NCI-H187 treated with DMSO at 0.1 percent for 48 hours (cell line): ENCODE measurements at places on chromosomes 16 and 17.

GRCh38 chr17:32503251-32504165 lies 16.7 kb downstream of the CDK5R1 start:
- no peak for DNase-seq

DNA sequence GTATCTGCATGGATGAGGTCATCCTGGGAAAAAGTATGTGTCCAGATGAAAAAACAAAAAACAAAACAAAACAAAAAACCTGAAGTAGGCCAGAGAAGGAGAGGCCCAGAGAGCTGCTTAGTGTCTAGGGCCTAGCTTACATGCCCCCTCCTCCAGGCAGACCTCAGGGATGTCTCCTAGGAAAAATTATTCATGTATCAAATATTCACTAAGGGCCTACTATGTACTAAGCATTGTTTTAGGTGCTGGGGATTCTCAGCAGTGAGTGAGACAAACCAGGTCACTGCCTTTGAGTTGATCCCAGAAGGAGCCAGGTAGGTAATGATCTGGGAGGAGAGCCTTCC lies 49.5 kb downstream of the IRX6 start:
- no peak for DNase-seq

GRCh38 chr17:5237541-5238016 lies 2.9 kb upstream of the SCIMP start:
- DNase-seq = no peak

DNA sequence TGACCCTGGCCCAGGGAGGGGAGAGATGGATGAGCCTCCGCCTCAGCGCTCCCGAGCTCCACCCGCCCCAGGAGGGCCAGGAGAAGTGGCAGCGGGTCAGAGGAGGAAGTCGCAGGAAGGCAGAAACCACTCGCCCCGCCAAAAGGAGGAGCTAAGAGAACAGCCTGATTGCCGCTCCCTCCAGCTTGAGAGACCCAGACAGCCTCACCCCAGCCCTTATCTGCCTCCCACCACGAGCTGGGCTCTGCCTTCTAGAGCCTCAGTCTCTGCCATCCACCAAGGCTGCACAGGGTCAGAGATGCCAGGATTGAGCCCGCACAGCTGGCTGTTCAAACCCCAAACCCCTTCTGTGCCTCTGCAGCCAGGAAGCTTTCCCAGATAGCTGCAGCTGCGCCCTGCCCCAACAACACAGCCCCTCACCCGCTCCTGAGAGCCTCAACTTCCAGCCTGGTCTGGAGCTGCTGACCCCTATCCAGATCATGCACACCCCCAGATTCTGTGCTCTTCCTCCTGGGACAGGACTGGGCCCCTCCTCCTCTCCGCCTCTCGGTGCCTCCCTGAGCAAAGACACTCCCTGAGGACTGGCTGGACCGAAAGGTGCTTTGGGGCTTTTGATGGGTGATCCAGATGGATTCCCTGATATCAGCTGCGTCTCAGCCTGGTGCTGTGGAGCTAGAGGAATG lies 1.0 kb upstream of the ATP2A3 start:
- no peak for DNase-seq

GRCh38 chr17:67459985-67460384 lies 82.9 kb downstream of the PITPNC1 start:
- no peak for DNase-seq

- no peak for DNase-seq
These were observed 704.1 kb downstream of the CDH11 start for GRCh38 chr16:64417711-64418227.

DNA sequence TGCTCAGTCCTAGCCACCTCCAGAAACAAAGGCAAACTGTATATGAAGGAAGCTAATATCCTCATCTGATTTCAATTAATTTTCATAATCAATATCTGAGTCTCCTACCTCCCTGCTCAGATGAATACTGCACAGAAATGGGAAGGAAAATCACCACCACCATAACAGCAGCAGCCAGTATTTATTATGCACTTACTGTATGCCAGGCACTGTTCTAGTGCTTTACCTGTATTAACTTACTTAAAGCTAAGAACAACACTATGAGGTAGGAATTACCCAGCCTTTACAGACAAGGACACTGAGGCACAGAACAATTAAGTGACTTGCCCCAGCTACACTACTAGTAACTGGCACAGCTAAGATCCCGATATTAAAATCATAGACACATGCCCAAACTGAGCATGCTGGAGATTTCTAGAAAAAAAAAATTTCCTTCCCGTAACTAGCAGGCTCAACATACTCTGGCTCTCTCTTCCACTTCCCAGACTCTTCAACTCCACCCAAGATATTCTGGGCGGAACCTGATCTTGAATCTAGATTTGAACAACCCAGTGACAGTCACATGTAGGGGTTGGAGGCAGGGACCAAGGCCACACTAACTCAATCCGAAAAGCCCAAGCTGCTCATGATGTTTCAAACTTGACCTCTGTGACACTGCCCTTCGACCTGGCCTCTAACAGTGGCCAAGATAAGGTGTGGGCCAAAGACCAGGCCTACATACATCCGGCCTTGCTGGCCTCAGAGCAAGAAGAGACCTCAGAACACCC lies 3.9 kb downstream of the TRIM25 start:
- no peak for DNase-seq

DNA sequence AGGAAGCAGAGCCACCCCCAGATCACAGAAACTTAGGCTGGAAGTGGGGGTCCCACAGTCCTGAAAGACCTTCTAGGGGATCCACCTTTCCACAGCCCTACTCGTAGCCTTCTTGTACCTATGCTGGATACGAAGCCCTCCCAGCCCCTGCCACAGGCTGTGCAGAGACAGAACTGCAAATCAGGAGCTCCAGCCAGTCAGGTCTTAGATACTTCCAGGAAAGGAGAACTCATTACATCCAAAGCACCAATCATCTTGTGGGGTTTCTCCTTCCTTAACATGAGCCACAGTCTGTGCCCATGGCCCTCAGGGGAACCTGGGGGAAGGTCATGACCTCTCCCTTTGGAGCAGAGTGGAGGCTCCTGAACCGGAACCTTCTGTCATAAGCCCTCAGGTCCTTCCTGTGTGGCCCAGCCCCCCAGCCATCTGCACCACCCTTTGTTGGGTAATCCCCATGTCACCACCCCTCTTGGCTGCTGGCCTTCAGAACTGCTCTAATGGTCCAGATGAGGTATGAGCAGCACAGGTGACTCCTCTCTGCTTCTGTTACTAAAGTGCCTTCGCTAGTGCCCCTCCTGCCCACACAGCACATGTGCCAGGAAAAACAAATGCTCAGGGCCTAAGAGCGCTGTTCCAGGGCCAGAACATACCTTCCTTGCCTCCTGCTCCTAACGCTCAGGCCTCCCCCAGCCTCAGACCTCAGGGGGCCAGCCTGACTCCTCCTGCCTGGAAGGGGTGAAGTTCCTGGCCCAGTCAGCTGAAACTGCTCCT lies 14.6 kb downstream of the SRCIN1 start:
- DNase-seq = no peak

GRCh38 chr16:73614131-73614530 lies 566.2 kb upstream of the ZFHX3 start:
- DNase-seq = no peak

- DNase-seq = no peak
These were observed 30.6 kb downstream of the MAP2K6 start for GRCh38 chr17:69445132-69445531.

GRCh38 chr17:29292992-29293889 lies 707 bp downstream of the NUFIP2 start:
- DNase-seq = no peak

DNA sequence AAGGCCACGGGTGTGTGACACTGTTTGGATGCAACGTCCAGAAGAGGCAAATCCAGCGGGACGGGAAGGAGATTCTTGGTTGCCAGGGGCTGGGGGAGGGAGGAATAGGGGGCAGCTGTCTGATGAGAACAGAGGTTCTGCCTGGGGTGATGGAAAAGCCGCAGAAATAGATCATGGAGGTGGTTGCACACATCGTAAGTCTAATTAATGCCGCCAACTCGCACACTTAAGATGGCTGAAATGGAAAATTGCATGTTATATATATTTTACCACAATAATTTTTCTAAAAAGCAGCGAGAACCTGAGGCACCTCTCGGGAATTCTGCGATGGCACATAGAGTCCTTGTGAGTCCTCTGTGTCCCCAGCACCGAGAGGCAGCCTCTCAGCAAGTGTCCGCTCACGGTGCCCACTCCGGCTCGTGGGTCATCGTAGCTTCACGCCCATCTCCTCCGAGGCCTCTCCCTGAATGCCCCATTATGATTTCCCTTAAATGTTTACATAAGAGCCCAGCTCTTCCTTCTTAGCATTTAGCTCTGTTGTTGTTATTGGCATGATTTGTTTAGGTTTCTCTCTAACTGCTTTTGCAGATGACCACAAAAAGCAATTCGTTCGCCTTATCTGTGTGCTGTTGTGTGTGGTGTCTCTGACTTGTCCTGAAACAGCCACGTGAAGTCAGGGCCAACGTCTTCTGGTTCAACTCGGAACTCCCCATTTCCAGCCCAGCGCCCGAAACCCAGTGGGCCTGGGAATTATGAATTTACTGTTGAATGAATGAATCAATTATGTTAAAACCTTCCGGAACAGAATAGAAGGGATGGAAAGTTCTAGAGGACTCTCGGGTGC lies 7.7 kb downstream of the WFDC1 start:
- no peak for DNase-seq

GRCh38 chr17:60730273-60730672 lies 52.6 kb downstream of the BCAS3 start:
- DNase-seq = no peak

DNA sequence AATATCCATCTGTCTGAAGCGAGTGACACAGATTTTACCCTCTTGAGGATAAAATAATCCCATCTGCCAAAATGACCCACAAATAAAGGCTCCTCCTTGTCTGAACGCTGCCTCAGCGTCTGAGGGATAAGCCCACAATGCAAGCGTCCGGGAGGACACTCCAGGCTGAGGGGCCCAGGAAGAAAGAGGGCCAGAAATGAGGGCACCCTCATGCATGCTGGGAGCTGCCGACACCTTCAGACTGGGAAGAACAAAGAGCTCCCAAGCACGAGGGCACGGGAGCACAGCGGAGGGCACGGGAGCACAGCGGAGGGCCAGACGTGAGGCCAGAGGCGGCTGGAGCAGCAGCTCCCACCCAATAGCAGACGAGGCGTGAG lies 126.9 kb downstream of the ZNF778 start:
- DNase-seq = no peak

DNA sequence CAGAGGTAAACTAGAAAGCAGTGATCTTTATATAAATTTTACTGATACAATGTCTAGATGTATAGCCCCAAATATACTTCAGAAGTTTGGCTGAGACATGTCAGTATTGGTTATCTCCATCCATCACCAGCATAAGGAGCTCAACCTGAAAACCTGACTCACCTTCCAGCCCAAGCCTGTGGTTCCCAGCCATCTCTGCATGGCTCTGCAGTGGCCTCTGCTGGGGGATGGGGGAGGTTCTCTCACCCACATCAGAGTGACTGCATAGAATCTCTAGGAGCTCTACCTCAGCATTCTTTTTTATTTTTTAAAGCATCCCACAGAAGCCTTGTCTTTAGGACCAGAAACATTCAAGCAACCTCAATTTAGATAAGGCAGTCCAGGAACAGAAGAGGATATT lies 27.3 kb downstream of the USP7 start:
- no peak for DNase-seq

- DNase-seq = no peak
These were observed 11.9 kb downstream of the IRF8 start for GRCh38 chr16:85910854-85911247.

DNA sequence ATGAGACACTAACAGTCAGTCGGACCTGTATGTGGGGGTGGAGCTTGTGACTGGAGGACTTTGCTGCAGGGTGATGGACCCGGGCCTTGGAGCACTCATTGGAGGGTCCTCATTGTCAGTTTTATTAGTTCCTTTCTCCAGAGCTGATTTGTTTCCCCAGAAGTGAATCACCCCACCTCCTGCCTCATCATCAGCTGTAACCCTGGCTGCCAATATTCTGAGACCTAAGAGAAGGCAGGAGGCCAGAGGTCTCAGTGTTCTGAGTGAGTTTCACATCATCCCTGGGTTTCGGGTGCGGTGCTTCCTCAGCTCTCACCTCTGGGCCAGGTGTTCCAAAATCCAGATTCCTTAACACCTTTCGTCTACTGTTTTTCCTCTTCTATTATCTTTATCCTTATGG lies 49.9 kb upstream of the KIFC3 start:
- DNase-seq = no peak

- no peak for DNase-seq
These were observed 42.8 kb upstream of the GCSH start for GRCh38 chr16:81138831-81139557.

DNA sequence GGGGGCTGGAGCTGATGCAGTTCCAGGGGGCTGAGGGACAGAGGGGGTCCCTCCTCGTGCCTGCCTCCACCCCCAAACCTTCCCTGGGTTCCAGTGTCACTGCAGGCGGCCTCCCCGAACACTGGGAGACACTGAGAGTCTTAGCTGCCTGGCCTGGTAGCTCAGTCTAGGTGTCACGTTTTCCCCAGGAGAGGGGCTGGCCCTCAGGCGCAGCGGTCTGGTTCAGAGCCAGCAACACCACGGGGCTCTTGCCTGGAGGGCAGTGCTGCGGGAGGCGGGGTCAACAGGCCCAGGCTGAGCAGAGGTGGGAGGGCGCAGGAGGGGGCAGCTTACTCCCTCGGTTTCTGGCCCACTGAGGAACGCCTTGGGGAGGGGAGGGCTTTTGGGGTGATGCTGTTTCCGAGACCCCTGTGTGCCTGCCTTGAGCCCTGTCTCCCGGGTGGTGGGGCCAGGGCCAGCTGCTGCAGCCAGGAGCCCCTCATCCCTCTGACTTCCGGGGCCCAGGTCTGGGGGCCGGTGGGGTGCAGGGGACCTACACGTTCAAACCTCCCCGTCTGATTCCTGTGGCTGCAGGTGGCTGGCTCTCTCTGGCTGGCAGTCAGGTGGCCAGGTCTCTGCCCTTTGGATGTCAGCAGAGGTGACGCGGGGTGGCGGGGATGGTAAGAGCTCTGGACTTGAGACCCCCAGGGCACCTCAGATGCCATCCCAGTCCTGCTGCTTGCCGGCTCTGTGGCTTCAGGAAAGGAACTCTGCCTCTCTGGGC lies 89.3 kb upstream of the GSE1 start:
- no peak for DNase-seq

GRCh38 chr16:51719376-51719775 lies 568.3 kb upstream of the SALL1 start:
- DNase-seq = no peak

DNA sequence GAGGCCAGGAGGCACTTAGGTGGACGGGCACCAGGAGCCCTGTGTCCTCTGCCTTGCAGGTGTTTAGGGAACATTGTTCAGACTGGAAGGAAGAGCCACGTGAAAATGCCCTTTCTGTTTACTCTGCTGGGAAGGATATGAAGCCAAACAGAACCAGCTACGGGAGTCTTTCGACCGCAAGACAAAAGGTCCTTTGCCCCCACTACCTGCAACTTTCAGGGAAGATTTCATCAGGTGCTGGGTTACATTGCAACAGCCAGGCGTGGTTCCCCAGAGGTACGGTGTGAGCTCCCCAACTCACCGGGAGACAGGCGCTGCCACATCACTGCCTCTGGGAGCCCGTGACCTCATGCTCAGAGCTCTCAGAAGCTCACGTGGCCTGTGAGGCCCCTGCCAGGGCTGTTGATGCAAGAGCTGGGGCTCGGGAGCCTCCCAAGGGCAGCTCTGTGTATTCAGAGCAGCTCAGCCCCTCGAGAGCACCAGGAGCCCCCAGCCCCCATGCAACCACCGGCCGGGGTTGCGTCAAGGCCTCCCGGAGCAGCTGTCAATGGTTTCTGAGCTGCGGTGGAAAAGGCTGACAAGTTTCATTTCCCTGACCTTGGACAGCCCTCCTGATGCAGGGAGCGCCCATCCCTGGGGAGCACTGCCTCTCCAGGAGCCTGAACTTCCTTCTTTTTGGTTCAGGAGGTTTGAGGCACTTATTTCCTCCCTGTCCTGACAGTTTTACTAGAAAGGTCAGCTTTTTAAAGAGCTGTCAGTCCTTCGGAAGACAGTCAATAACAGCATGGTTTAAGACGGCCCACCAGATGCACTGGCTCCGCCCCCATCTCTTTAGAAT lies 42.1 kb downstream of the TBC1D16 start:
- no peak for DNase-seq
